ENCODE measurements at places on chromosomes 1 and 21.

GRCh38 chr1:165073185-165074007 lies 283.1 kb downstream of the LMX1A start:
- no peak for DNase-seq

DNA sequence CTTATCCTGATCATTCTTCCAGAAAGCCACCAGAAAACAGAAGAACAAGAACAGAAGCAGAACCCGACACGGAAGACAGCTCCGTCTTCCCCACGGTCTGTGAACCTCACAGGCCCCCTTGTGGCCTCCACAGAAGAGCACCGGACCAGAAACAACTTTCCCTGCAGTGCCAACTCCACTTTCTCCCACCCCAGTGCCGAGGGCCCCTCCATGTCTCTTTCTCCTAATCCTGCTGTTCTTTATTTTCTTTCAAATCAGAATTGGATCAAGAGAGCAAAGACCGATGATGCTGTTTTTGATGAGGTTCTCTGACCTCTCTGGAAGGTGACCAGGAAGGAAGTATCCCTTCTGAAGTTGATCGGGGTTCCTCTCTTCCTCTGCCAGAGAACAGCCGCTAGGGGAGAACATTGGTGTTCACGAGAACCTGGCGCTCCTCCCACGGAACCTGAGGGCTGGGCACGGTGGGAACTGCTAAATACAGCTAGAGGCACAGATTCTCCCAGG lies 58.9 kb upstream of the CTTNBP2NL start:
- DNase-seq: no peak

DNA sequence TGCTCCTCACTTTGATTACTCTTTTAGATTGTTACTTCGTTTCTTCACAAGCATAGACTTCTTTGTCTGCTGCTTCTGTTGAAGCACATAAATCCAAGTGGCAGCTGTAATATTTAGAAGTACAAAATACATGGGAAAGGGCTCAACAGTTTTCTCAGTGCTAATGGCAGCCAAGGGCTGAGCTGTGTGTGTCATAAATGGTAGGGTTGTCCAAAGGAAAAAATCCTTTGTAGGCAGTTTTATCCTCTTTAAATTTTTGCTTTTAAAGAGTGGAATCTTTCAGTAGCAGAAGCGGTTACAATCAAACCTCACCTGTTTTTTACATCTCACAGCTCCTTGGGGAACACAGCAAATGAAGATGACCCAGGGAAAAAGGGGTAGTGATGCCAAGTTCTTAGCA lies 650.8 kb downstream of the PLPP3 start:
- no peak for DNase-seq

DNA sequence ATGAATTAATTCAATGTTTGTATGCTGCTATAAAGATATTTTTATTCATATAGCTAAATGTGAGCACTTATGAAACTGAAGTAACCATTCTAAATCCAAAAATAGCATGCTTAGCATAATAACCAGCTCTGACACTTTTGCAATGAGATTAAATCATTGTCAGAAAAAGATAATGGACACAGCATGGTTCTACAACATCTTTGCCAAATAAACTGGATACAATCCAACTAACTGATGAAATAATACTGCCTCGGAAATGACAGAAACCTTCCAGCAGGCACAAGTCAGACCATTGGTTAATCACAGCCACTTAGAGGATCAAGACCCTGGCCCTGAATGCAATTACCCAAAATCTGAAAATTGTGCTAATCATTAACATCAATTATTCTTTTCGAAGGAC lies 592.7 kb upstream of the ADGRL4 start:
- DNase-seq: no peak

GRCh38 chr1:83839566-83840173 lies 159.3 kb downstream of the TTLL7 start:
- no peak for DNase-seq

Measured in stimulated activated CD4-positive, alpha-beta T cell treated with anti-CD3 and anti-CD28 coated beads, TNF-alpha, amount 100 ng/mL, for 48 hours (primary cell).